ENCODE measurements at places on chromosomes 6 and 20. TPM values are rescaled to one million over a fixed set of nuclear protein-coding genes. Genes with fewer than 3 reads are reported as not detected.
A peak's percentile ranks its signal among the peaks of the same experiment; 100 is the strongest.

GRCh38 chr6:105077596-105078385 lies 102.0 kb downstream of the POPDC3 start:
- peak; percentile 72 for DNase-seq

- no peak for DNase-seq
These were observed 31.0 kb upstream of the PRELID3B start for GRCh38 chr20:59073582-59073981.

DNA sequence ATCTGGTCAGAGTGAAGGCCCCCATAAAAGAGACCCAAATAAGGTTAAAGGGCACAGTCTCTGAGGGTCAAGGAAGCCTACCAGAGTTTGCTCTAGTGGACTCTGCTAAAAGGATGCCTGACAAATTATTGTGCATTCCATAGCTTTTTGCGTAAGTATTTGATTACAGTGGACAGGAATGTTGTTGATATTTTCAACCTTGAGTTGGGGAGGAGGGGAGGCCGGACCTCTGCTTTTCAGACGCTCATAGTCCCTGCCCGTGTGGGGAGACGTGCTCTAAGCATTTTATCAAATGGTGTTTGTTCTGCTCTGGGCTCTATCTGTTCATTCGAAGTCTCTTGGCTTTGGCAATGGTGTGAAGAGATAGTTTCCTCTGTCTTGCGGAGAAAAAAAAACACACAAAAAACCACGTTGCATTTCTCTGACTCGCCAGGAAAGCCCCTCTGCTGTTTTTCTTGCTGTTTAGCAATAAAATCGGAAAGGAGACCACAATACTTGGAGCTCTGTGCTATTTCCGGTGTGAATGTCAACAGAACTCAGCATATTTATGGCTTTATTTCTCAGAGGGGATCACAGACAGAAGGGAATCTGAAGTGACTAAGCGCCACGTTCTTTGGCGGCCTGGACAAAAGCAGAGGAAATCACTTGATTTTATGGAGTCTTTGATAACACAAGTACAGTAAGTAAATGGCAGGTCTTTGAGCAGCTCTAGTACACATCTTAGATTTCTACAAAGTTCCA lies 159.8 kb downstream of the ZFP64 start:
- DNase-seq = peak; percentile 98

DNA sequence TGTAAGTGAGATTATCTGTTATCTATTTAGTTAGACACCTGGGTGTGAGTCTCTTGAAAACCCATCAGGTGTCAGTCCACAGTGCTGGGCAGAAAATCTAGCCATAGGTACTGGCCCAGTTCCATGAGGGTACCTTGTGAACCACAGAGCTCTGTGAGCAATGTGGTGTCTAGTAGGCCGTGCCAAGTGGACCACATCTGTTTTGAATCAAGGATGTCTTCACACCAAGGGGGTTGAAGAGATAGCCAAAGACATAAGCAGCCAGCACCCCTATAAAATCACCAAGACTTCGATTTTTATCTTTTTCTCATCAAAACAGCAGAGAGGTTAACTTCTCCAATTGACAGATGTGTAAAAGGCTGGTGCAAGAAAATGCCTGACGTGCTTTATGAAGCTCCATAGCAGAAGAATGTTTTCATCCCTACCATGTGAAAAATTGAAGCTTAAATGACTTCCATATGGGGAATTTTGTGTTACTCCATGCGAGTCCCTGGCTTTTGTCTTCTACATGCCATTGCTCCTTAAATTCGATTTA lies 368.7 kb downstream of the HAO1 start:
- DNase-seq = no peak

GRCh38 chr6:168714547-168715260 lies 273.7 kb downstream of the SMOC2 start:
- no peak for DNase-seq

DNA sequence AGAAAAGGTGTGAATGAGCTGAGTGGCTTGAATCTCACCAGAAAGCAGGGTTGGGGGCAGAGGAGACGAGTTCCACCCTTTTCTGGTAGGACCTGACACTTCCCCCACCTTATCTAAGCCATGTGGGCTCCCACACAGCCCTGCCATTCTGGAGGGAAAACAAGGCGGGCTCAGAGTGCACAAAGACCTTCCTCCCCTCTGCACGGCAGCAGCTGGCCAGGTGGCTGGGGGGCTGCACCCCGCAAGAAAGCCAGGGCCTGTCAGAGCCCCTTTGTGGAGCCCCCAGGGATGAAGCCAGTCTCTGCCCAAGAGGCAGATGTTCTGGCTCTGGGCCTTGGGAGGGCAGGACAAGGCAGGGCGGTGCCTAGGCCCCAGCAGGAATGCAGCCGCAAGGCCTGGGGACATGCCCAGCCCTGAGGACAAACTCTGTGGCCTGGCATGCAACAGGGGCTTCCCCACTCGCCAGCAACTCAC lies 48.4 kb upstream of the DSN1 start:
- no peak for DNase-seq

DNA sequence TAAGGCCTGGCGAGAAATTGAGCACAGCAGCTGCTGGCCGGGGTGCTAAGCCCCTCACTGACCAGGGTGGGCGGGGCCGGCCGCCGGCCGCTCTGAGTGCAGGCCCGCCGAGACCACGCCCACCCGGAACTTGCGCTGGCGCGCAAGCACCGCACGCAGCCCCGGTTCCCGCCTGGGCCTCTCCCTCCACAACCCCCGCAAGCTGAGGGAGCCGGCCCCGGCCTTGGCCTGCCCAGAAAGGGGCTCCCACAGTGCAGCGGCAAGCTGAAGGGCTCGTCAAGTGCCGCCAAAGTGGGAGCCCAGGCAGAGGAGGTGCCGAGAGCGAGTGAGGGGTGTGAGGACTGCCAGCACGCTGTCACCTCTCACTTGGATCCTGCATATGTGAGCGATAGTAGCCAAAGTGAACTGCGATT lies 251.2 kb downstream of the GJA1 start:
- DNase-seq = no peak

DNA sequence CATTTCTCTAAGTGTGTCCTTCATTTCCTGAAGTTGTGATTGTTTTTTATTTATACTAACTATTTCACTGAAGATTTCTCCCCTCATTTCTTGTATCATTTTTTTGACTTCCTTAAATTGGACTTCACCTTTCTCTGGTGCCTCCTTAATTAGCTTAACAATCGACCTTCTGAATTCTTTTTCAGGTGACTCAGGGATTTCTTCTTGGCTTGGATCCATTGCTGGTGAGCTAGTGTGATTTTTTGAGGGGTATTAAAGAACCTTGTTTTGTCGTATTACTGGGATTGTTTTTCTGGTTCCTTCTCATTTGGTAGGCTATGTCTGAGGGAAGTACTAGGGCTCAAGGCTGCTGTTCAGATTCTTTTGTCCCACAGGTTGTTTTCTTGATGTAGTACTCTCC lies 92.8 kb downstream of the ESR1 start:
- DNase-seq = no peak

DNA sequence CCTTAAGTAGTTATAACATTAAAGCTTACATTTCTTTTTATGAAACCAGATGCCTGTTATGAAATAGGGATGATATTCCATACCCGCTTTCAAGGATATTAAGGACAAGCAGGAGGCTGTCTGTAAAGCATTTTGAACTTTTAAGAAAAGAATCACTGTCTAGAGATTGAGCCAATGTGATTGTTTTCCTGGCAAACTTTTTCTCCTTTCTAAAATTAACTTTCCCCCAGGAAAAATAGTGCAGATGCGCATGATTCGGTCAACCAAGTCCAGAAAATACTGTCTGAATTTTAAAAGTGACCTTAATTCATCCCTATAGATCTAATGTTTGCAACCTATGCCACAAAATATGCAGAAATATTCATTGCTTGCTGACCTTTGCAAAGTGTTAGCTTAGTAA lies 15.1 kb upstream of the DEK start:
- no peak for DNase-seq

- no peak for DNase-seq
These were observed 6.5 kb upstream of the UCKL1 start for GRCh38 chr20:63962426-63963347.

DNA sequence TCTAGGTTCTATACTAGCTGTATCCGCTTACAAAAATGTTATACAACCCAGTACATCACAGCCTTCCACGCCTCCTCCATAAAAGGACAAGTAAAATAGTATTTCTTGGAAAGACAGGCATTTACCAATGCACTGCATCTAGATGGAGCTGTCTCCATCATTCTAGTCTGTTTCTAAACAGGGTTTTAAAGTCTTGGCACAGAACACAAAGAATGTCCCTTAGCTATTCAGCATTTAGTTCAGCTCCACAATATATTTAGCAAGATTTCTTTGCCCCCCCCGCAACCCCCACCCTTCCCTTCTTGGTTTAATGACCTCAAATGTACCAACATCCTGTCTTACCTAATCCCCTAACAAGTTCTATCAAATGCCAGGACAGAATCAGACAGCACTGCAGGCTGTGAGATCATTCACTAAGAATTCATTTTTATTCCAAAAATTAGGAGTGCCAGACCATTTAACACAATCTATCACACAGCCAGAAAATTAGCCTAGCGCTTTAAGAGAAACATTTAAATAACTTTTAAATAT lies 198.6 kb downstream of the BACH2 start:
- peak; percentile 33 for DNase-seq

DNA sequence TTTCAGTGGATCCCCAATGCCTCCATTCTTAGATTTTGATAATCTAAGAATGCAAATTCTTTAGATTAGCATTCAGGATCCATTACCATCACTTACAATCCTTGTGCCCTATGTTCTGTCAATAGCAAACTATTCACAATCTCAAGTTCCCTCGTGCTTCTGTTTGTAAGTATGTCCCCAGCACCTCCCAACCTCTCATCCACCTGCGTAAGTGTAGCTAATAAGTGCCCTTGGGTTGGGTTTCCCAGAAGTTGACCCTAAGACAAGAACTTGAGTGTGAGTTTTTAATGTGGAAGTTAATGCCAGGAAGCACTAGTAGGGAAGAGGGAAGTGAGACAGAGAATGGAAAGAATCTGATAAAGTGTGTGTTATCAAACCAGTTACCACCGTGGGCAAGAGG lies 72.6 kb upstream of the PAK5 start:
- no peak for DNase-seq

DNA sequence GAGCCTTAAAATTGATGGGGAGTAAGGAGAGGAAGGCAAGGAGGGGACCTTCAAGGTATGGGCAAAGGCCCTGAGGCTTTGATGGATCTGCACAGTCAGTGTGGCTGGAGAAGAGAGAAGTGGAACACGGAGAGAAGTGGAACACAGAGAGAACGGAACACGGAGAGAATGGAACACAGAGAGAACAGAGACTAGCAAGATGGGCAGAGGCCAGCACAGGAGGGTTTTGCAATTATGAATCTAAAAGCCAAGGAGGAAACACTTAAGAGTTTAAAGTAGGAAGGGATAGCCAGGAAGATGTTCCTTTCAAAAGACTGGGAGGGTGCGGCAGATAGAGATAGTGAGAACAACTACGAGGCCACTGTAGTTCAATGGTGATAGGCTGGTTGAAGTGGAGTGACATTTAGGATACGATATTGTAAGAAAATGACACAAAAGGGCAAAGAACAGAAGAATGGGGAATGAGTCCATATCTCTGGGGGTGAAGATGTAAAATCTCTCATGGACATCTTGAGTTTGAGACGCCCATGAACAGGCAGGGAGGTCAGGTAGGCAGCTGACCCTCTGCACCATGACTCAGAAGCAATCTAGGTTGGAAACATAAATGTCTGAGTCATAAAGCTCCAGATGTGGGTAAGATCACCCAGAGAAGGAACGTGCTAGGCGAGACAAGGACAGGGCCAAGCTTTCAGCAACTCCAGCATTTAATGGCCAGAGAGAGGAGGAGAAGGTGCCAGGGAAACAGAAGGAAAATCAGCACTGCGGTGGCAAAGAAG lies 25.4 kb downstream of the ZMYND8 start:
- peak; percentile 87 for DNase-seq

DNA sequence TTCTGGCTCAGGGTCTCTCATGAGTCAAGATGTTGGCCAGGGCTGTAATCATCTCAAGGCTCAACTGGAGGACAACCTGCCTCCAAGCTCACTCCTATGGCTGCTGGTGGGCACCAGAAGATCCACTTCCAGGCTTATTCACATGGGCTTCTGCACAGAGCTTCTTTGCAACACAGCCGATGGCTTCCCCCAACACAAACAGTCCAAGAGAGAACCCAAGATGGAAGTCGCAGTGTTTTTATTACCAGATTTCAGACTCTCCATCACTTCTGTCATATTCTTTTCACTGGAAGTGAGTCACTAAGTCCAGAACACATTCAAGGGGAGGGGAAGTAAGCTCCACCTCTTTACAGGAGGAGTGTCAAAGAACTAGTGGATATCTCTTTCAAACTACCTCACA lies 75.5 kb downstream of the CD164 start:
- DNase-seq = no peak

GRCh38 chr6:31749301-31750036 lies 9.7 kb downstream of the MSH5 start:
- no peak for DNase-seq

GRCh38 chr20:56437196-56437960 lies 25.3 kb downstream of the CASS4 start:
- no peak for DNase-seq

DNA sequence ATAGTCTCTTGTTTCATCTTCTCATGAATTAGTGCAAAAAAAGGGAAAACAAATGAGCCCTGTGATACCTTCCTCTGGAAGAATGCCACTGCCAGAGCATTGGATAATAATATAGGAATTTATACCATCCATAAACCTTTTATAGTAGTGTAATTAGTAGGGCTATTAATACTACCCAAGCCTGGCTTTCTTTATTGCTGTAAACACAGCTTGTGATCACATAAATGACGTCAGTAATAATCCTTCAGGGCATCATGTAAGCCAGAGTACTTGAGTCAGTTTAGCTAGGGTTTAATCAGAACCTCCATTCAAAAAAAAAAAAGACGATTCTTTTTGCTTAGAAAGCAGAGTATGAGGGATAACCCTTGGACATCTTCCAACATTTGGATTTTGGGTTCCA lies 264.8 kb downstream of the SLC35F1 start:
- no peak for DNase-seq

DNA sequence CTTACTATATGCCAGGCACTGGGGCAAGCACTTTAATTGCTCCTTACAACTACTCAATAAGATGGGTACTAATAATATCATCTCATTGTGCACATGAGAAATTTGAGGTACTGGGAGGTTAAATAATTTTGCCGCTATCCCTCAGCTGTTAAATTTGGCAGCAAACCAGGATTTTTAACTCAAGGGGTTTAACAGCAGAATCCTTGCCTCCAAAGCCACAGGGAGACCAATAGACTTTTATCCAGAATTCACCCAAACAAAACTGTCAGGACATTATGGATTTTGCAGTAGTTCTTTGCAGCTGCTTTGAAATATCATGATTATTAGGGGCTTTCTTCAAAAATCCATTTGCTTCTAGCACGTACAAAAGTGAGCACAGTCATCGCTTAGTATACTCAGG lies 136.2 kb downstream of the RPS12 start:
- DNase-seq = no peak

GRCh38 chr6:111024681-111025080 lies 42.8 kb downstream of the RPF2 start:
- no peak for DNase-seq

ABHD16B gene
- not detected for polyA plus RNA-seq

BFSP1 gene
- 2.5 TPM for polyA plus RNA-seq

SLC22A1 gene
- 0.04 TPM for polyA plus RNA-seq

SNAP91 gene
- 1.4 TPM for polyA plus RNA-seq

MYBL2 gene
- polyA plus RNA-seq = 35.7 TPM

DPPA5 gene
- not detected for polyA plus RNA-seq

MAP7 gene
- polyA plus RNA-seq = 0.10 TPM

TAF11 gene
- polyA plus RNA-seq = 25.2 TPM

IMPG1 gene
- not detected for polyA plus RNA-seq

ZNF165 gene
- 0.03 TPM for polyA plus RNA-seq

LY6G5B gene
- 13.7 TPM for polyA plus RNA-seq

All from endothelial cell of umbilical vein (primary cell).